Activated T-cell treated with anti-CD3 and anti-CD28 coated beads, Interleukin-2, amount 50 U/mL, for 4 hours (primary cell): ENCODE measurements at places on chromosomes 1 and 21. TPM values are rescaled to one million over a fixed set of nuclear protein-coding genes. Genes with fewer than 3 reads are reported as not detected.

Gene RIMKLA
- 0.96 TPM for total RNA-seq

Gene MPZ
- total RNA-seq, result 0.83 TPM

Gene PODN
- total RNA-seq, result 0.23 TPM

Gene TRMT13
- 30.0 TPM for total RNA-seq
